Left lung (tissue), 14 donors: ENCODE measurements at places on chromosomes 2 and 18. TPM values are rescaled to one million over a fixed set of nuclear protein-coding genes. Genes with fewer than 3 reads are reported as not detected.

- H3K4me1 ChIP-seq = no peaks in the 10 kb centered on the region
- no peak for DNase-seq
- no peaks in the 10 kb centered on the region for H3K27me3 ChIP-seq
- H3K27ac ChIP-seq = no peak overlapping the region
Observed at GRCh38 chr18:35311496-35311895, 21.5 kb upstream of the ZSCAN30 start.

DNA sequence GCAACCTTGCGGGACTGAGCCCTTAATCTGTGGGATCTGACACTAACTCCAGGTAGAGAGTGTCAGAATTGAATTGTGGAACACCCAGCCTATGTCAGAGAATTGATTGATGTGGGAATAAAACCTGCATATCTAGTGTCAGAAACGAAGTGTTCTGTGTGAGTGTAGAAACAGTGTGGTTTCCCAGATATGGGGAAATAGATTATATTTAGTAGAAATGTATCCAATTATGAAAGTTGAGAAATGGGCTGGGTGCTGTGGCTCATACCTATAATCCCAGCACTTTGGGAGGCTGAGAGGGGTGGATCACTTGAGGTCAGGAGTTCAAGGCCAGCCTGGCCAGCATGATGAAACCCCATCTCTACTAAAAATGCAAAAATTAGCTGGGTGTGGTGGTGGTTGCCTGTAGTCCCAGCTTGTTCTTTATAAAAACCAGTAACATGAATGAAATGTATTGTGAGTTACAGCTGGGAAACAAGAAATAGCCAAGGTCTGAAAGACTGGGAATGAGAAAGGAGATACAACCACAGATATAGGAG, 4.3 kb upstream of the TP53I3 start:
- no peaks in the 10 kb centered on the region for H3K27me3 ChIP-seq
- peaks cover 12% of the 10 kb centered on the region for H3K4me1 ChIP-seq
- H3K36me3 ChIP-seq = no peaks in the 10 kb centered on the region
- H3K27ac ChIP-seq = no peak overlapping the region

DNA sequence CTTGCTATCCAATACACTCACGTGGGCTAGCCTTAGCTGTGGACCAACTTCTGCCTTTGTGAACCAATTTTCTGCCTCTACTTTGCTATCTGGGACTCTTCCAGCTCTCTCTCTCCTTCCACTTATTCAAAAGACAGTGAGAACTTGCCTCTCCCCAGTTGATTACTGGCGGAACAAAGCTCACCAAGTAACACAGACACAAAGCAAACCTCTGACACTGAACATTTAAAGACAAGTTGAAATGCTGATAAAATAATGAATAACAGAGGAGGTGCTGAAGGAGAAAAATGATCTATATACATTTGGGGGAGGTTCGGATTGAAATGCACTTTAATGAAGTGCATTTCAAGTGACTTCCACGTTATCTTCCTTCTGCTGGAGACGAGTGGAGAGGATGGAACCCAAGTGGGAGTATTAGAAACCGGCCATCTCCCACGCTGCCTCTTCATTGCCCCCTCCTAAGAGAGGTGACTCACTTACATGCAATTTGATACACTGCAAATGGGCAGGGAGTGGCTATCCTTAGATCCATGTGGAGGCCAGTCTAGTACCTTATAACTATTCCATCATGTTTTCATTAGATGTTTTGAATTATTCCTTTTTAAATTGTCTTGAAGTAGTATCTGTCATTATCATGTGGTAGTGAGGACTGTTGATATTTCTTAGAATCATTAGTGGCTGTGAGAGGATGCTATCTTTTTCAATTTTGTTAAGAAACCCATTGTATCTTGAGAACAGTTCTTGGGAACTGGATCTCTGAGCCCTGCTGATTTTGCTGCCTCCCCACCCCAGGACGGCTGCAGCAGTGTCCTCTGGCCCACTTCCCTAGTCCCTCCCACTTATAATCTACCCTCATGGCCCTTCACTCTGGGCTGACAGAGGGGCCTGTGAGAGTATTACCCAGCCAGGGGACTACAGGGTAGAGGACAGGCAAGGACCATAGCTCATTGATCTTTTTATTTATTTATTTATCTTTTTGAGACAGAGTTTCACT, 6.0 kb upstream of the GLI2 start:
- H3K4me1 ChIP-seq = no peaks in the 10 kb centered on the region
- no peak overlapping the region for H3K27ac ChIP-seq
- no peaks in the 10 kb centered on the region for H3K36me3 ChIP-seq
- DNase-seq = no peak
- H3K4me3 ChIP-seq = no peak overlapping the region
- peaks cover 9% of the 10 kb centered on the region for H3K27me3 ChIP-seq

Gene CMPK2
- 9.3 TPM for total RNA-seq

DNA sequence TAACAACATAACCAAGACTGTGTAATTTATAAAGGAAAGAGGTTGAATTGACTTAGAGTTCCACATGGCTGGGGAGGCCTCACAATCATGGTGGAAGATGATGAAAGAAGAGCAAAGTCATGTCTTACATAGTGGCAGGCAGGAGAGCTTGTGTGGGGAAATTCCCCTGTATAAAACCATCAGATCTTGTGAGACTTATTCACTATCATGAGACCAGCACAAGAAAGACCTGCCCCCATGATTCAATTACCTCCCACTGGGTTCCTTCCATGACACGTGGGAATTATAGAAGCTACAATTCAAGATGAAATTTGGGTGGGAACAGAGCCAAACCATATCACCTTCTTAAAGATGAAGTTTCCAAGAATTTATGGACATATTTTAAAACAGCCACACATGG, 2.5 kb upstream of the IL36RN start:
- H3K27me3 ChIP-seq = no peaks in the 10 kb centered on the region
- DNase-seq = no peak
- no peak overlapping the region for H3K4me3 ChIP-seq
- H3K4me1 ChIP-seq = no peaks in the 10 kb centered on the region

DNA sequence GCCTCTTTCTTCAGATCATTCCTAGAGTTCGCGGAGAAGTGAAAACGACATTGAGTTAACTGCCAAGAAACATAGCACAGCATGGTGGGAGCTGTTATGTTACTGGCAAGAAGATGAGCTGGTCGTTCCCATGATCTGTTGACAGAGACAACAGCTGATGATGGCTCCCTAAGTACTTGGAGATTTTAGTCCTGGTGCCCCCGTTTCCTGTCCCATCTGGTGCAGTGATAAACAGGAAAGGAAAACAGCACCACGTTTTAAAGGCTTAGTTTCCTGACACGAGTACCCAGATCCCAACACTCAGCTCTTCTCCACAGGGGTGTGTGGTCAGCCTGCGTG, 56.4 kb upstream of the KCNG2 start:
- H3K4me1 ChIP-seq = no peaks in the 10 kb centered on the region
- no peaks in the 10 kb centered on the region for H3K27me3 ChIP-seq
- H3K4me3 ChIP-seq = no peak overlapping the region
- no peak overlapping the region for H3K27ac ChIP-seq
- peaks cover 82% of the 10 kb centered on the region for H3K36me3 ChIP-seq

Gene SATB2
- 4.5 TPM for total RNA-seq

GRCh38 chr2:237144516-237144915, 58.8 kb downstream of the COPS8 start:
- no peak overlapping the region for H3K27ac ChIP-seq
- H3K36me3 ChIP-seq = no peaks in the 10 kb centered on the region
- no peak for DNase-seq
- H3K27me3 ChIP-seq = no peaks in the 10 kb centered on the region

Gene CPO
- 0.20 TPM for total RNA-seq

GRCh38 chr2:238786379-238786778, 61.5 kb upstream of the TWIST2 start:
- H3K27ac ChIP-seq = no peak overlapping the region
- H3K36me3 ChIP-seq = no peaks in the 10 kb centered on the region
- peaks cover 5% of the 10 kb centered on the region for H3K4me1 ChIP-seq
- DNase-seq = no peak
- no peak overlapping the region for H3K4me3 ChIP-seq
- peaks cover 8% of the 10 kb centered on the region for H3K27me3 ChIP-seq

- peaks cover 18% of the 10 kb centered on the region for H3K36me3 ChIP-seq
- H3K27ac ChIP-seq = peak overlapping the region; percentile 88
- H3K4me1 ChIP-seq = peaks cover 33% of the 10 kb centered on the region
- no peak for DNase-seq
- peaks cover 22% of the 10 kb centered on the region for H3K27me3 ChIP-seq
Observed at GRCh38 chr2:74502720-74503505, 3.5 kb upstream of the LBX2 start.

DNA sequence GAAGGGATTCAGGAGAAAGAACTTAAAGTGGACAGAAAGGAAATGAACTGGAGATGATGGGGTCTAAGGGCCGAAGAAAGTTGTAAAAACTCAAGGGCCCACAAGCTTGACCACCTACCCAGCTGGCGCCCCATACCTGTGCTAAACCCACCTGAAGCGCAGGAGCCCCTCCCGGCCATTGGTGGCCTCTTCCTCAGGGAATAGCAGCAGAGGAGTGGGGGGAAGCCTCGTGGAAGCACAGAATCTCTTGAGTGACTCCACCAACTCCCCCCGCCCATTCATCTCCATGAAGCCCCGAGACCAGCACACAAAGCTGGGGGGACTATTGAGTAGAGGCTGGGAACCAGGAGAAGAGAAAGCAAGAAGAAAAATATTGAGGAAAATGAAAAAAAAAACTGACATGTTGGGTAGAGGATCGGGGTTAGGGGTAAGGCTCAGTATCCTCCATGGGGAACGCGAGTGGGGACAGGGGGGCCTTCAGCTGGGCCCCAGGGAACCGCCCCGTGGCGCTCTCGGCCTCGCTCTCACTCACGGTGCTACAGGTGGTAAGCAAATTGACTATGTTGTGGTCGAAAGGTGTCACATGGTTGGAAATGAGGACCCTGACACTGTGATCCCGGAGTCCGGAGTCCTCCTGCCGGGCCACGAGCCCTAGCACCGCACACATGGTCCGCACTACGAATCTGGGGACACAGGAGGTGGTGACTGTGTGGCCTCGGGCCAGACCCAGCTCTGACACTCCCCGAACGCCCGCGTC, 728 bp downstream of the AUP1 start:
- peak overlapping the region; percentile 89 for H3K4me3 ChIP-seq
- no peak for DNase-seq
- H3K4me1 ChIP-seq = peaks cover 11% of the 10 kb centered on the region
- H3K27me3 ChIP-seq = no peaks in the 10 kb centered on the region
- peaks cover 42% of the 10 kb centered on the region for H3K36me3 ChIP-seq

Gene COL4A4
- total RNA-seq = 14.1 TPM

Gene TEKT4
- 1.8 TPM for total RNA-seq

- H3K27me3 ChIP-seq = no peaks in the 10 kb centered on the region
- H3K4me3 ChIP-seq = no peak overlapping the region
- H3K36me3 ChIP-seq = no peaks in the 10 kb centered on the region
- no peak overlapping the region for H3K27ac ChIP-seq
- DNase-seq = no peak
- H3K4me1 ChIP-seq = no peaks in the 10 kb centered on the region
Observed at GRCh38 chr2:138210487-138210886, 246.2 kb downstream of the HNMT start.
